Activated CD4-positive, alpha-beta T cell treated with anti-CD3 and anti-CD28 coated beads, Interleukin-2, amount 50 U/mL, for 1 hour (primary cell): ENCODE measurements at places on chromosomes 2 and 18.

DNA sequence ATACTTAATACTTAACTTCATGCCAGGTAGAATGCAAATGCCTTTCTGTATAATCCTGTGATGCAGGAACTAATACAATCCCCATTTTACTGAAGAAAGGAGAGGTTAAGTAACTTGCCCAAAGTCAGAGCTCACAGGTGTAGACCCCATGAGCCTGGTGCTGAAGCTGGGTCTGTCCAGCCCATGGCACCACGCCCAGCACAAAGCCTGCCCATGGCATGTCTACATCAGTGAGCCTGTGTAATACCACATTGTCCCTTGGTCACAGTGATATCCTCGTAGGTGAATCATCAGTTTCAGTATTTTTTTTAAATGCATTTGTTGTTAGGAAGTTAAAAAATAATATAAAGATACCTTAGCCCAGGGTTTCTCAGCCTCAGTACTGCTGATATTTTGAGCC is 69.9 kb upstream of the MCFD2 start:
- DNase-seq, result no peak

DNA sequence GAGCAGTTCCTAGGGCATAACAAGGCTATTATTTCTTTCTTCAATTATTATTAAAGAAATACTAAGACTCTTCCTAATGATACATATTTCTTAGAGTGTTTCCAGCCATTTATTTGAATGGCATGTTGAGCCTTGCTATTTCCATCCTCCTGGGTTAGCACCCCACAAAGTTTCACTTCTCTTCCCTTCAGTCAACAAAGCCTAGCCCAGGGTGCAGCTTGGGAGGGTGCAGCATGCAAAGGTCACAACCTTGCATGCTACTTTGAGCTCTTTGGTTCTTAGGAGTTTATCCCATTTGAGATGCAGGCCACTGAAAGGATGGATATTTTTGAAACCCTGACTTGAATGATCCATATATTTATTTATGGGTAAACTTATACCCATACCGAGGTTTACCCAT is 454.4 kb upstream of the MEIS1 start:
- no peak for DNase-seq

GRCh38 chr18:48250362-48250907 is 158.7 kb downstream of the ZBTB7C start:
- no peak for DNase-seq

DNA sequence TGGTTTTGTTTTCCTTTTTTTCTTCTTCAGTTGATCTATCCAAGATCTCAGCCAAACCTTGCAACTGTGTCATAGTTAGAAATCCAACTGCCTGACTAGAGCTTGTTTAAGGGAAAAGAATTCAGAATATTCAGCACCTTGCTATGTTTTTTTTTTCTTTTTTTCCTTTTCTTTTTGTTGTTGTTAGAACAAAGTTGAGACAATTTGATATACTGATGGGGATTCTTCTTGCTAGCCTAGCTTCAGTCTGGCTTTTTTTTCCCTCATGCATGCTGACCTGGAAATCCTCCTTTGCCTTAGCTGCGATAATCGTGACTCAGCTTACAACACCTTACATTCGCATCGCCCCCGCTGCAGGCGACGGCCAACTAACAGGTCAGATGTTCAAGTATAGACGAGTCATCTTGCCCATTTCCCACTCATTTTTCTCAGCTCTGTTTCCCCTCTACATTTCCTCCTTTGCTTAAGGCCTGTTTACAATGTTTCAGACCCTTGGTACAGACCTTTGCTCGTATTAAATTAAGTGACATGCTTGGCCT is 487.2 kb upstream of the RAB12 start:
- no peak for DNase-seq

DNA sequence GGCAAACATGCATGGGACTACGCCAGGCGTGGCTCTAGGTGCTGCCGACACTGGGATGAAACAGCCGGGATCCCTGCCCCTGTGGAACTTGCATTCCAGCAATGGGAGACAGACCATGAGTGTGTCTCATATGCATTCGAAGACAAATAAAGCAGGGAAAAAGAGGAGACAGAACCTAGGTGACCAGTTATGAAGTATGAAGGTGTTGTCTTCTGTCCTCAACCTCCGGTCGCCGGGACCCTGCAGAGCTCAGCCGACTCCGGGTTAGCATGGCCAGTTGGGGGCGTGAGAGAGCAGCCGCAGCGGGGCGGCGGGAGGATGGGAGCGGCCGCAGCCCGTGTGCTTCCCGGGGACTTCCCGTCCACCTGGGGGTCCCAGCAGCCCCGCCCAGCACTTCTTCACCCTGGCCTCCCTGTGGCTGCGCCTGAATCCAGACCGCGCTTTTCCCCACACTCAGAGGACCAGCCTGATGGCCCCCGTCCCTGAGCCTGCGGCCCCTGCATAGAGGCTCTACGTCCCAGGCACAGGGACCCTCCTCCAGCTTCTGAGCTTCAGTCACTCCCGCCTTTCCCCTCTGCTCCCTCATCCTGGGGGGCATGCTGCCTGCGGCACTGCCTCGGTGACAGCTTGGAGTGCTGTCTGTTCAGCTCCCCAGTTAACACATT is 11.4 kb downstream of the ID2 start:
- DNase-seq, result no peak

DNA sequence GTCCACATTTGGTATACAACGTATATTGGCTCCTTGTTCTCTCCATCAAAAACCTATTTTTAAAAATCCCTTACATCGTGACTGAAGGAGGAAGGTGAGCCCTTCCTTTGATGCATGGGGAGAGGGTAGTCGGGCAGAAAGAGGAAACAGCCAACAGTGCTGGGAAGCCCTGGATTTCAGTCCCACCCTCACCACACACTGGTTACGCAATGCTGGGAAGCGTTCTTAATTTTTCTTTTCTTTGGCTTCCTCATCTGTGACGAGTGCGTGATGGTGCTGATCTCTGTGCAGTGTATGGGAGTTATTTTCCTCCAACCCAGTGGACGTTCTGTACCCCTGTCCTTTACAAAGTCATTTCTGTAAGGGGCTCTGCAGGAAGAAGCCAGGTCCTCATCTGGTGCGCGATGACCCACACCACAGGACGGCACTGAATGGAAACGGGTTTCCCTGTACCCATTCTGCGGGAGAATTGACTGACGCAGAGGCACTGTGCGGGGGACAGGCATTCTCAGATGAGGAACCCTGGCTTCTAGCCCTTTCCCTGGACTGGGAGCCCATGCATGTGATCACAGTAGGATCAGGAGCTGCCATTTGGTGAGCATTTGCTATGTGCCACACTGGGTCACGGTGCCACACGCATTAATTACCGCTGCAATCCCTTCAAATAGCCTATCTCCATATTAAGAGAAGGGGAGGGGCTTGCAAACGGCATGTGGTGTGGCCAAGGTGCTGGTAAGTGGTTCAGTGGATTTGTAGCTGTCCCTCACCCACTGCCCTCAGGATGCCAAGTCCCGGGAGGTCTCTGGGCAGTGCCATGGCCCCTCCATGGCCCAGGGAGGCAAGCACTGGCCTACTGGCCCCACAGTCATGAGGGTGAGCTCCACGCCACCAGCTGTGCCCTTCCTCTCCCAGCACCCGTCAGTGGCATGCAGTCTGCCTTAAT is 4.3 kb downstream of the COLEC11 start:
- no peak for DNase-seq
